ENCODE measurements at places on chromosomes 2 and 18.

DNA sequence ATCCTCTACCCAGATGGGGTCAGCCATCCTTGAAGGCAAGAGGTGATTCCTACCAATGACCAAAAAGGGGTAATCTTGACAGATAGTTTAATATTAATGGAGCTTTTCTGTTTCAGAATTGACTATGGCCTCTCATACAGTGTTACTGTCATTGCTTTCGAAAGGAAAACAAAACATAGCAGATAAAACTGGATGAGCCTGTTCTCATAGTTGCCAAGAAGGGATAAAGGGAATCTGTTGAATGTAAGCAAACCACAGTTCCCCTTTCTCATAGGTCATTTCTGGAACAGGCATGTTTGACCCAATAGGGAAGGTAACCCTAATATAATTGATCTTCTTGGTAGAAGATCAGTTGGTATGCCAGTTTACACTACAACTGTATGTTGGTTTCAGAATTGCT lies 1.6 kb downstream of the RAB27B start:
- no peak for DNase-seq

DNA sequence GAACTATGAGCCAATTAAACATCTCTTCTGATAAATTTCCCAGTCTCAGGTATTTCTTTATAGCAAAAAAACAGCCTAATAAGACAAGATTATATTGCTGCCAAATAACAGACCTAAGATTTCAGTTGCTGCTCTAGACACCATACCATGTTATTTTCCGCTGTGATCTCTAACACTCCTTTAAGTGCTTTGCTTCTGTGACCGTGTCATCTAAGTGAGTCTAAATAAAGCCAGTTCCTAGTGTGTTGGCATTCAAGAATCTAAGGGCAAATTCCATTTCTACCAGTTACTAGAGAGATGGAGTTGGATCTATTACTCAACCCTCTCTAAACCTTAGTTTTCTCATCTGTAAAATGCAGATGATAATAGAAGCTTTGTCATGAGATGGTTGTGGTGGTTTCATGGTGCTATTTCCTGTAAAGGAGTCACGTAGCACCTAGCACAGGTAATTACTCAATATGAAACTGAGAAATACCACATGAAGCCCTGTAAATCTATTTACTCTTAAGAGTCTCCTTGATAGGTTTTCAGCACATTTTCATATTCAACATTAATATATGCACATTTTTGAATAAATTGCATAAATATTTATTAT lies 40.5 kb downstream of the SPHKAP start:
- DNase-seq = no peak

DNA sequence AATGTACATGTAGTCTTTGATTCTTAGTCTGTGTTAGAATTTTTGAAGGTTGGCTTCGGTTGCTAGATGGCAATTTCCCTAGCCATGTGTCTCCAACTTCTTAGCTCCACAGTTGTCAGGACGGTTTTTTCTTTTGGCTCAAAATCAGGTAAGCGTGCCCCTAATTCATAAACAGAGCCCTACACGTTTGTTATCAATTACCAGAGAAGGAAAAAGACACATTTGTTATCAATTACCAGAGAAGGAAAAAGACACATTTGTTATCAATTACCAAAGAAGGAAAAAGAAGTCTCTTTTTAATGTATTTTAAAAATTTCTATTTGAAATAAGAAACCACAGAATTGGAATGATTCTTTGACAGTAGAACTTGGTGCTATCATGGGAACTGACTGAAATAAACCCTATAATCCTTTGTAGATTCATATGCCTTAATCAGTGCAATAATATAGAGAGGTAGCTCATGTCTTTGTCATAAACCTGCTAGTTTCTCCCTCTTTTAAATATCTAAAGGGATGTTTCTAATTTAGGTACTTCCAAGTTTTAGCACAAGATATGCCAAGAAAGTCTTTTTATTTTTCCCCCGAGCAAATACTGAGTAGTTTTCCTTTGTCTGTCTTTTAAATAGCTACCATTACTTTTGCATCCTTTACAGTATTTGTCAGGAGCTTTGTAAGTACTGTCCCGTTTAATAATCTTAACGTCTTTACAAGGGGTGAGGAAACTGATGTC lies 35.9 kb downstream of the CAMKMT start:
- no peak for DNase-seq

GRCh38 chr2:147843391-147843863 lies 1.4 kb upstream of the ACVR2A start:
- DNase-seq = no peak

DNA sequence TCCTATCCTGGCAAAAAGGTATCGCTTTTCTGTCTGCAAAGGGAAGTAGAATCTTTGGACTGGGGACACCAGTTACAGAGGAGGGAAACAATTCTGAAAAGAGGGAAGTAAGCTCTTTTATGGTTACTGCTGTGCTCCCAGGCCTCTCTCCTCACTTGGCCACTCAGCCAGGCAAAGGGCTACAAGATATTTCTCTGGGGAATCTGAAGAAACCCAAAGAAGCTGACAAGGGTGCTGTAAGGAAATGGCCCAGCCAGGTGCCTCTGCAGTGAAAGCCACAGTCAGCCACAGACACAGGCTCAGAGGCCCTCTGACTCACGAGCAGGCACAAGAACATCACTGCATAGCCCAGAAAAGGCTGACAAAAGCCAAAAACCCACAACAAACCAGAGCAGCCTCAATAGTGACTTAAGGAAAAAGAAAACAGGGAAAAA lies 5.8 kb downstream of the HDLBP start:
- peak; percentile 77 for DNase-seq

DNA sequence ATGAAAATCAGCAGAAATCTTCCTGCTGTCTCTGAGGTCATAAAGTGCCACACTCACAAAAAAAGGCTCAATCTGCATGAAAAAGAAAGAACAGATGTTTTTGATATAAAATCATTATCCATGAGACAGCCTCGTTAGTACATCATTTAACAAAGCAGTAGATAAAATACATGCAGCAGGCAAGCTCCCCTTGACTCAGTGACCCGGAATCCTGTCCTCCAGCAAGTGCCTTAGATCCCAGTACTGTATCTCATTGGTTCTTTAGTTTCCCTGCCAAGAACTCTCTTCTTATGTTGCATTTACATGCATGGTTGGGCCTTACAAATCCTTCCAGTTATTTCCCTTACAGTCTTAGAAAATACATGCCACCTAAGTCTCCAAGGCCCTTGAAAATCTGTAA lies 148.9 kb upstream of the CCDC195 start:
- no peak for DNase-seq

- DNase-seq = no peak
Measured at GRCh38 chr18:13423352-13423751, 204.8 kb downstream of the LDLRAD4 start.

GRCh38 chr2:205580212-205580987 lies 101.9 kb upstream of the NRP2 start:
- DNase-seq = no peak

DNA sequence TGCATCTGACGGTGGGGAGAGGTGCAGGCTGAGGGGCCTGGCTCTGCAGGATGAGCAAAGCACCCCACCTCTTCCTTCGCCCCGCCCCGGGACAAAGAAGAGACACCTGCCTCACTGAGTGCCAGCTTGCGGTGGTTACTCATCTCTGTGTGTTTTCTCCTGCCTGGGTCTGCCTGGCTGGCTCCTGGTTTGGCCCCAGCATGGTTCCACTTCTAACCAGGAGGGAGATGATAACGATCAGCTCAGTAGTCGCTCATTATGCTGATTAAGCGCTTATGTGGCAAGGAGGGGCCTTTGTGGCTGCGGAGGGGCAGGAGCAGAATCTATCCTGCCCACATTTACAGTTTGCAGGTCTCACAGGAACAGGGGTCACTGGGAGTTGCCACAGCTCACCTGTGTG lies 68.7 kb upstream of the EDAR start:
- peak; percentile 50 for DNase-seq

DNA sequence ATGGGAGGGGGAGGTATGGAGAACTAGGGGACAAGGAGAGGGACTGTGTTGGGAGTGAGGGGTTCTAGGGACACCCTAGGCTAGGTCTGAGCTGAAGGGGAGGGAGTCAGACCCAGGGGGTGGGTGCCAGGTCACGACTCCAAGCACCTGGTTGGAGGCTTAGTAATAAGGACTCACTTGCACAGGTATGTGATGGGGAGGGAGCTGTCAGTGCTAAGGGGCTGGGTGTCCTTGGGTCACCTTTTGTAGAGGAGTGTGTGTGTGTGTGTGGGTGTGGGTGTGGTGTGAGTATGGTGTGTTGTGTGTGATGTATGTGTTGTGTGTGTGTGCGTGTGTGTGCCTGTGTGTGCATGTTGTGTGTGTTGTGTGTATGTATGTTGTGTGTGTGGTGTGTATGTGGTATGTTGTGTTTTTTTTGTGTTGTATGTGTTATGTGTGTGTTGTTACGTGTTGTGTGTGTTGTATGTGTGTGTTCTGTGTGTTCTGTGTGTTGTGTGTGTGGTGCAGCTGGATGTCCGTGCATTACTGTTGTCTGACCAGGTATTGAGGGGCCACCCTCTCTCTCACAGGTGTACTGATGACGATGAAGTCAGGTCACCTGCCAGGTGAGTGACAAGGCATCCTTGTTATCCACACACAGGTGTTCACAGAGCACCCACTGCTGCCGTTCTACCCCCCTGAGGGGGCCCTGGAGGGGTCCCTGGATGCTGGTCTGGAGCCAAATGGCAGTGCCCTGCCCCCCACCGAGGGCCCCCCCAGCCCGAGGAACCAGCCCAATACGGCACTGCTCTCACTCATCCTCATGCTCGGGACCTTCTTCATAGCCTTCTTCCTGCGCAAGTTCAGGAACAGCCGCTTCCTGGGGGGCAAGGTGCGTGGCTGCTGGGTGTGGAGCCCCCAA lies 9.8 kb downstream of the SLC4A3 start:
- no peak for DNase-seq

GRCh38 chr2:13543550-13543949 lies 826.8 kb downstream of the TRIB2 start:
- DNase-seq = no peak

DNA sequence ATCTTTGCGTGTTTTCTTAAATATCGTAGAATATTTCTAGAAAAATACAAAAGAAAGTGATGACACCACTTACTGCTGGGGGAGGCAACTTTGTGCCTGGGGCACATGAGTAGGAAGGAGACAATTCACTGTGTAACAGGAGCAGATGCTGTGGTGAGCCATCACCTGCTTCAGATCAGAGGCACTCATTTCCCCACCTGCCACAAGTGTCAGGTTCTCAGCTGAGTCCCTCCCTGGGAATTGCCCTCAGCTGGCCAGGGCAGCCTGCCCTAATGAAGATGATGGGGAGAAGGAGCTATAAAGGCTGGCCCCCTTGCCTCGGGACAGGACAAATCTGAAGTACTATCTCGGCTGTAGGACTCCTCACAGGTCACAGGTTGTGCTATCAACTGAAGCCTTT lies 322.8 kb downstream of the STK39 start:
- no peak for DNase-seq

- no peak for DNase-seq
Measured at GRCh38 chr2:219969508-219969907, 342.1 kb downstream of the SLC4A3 start.

- no peak for DNase-seq
Measured at GRCh38 chr18:45958730-45959129, 8.4 kb downstream of the EPG5 start.

GRCh38 chr2:133509777-133510176 lies 58.5 kb downstream of the NCKAP5 start:
- DNase-seq = no peak

- no peak for DNase-seq
Measured at GRCh38 chr2:221176667-221177066, 395.4 kb downstream of the EPHA4 start.

DNA sequence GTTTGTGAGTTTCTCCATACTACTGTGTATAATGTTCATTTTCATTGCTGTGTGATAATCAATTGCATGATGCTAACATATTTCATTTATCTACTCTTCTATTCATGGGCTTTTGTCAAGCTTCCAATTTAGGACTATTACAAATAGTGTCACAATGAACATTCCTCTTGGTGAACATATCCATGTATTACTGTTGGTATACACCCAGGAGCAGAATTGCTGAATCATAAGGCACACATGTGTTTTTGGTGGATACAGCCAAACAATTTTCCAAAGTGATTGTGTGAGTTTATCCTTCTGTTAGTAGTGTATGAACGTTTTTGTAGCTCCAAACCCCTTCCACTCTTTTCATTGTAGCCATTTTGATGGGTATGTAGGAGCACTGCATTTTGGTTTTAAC lies 101.6 kb upstream of the COPS8 start:
- DNase-seq = no peak

Data from activated naive CD4-positive, alpha-beta T cell treated with anti-CD3 and anti-CD28 coated beads, Interleukin-2, amount 10 ng/mL, durations not matched to agents 7 days and 5 days (primary cell).